Caki2 (cell line): ENCODE measurements at places on chromosomes 2 and 18.

GRCh38 chr2:42339191-42339912 lies 21.7 kb downstream of the COX7A2L start:
- DNase-seq, result no peak

- DNase-seq, result peak; percentile 76
These were observed 16.6 kb upstream of the PCBP1 start for GRCh38 chr2:70070542-70071268.

- DNase-seq, result peak; percentile 64
These were observed 46.4 kb downstream of the MTA3 start for GRCh38 chr2:42614838-42615237.

DNA sequence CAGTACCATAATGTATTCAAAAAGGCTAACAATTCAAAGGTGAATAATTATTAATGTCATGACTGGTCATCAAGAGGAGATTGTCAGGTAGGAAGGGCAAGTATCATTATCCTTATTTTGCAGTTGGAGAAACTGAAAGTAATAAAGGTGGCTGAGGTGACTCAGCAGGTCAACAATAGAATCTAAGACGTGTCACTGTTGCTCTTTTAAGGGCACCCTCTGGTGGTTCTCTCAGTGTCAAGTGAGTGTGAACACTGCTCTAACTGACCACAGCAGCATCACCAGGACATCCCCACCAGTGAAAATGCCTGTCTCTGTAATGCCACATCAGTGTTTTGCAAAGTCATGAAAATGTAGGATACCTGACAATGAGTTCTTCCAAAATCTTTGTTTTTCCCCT lies 69.7 kb downstream of the DCC start:
- DNase-seq, result peak; percentile 40

- DNase-seq, result peak; percentile 12
These were observed 296.5 kb downstream of the NOL4 start for GRCh38 chr18:33928231-33928630.

DNA sequence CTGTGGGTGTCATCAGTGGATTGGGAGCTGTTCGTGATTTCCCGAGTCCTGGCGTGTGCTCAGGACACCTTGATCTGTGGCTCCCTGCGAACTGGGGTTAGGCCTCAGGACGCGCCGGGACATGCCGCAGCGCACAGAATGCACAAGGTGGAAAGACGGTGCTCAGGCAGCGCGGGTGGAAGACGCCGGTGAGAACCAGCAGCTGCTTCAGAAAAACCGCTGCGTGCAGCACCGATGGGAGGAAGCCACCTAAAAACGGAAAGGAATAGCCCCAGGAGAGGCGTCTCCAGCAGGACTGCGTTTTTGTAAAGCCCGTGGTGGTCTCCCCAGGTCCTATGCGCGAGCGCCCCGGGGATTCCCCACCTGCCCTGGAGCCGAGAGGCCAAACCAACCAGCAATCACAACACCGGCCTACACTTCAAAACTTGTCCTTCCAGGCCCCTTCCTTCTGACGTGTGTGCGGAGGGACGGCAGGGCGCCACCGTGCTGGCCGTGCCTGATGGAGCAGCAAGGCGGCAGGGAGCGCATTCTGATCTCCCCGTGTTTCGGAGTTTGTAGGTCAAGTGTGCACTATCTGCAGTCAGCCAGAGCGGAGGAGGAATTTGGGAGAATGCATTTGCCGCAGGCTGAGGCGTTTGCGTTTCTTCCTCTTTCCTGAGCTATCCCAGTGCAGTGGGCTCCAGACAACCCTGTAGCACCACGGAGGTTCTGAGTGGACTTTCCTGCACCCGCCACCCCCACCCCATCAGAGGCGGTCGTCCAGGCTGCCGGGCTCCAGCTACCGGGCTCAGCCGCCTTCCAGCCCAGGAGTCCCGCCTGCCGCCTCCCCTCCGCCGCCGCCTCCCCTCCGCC lies 32.2 kb downstream of the RTP5 start:
- no peak for DNase-seq

- DNase-seq, result no peak
These were observed 41.3 kb downstream of the VPS54 start for GRCh38 chr2:63977904-63978303.

- DNase-seq, result no peak
These were observed 687.8 kb upstream of the DDX18 start for GRCh38 chr2:117126656-117127055.

DNA sequence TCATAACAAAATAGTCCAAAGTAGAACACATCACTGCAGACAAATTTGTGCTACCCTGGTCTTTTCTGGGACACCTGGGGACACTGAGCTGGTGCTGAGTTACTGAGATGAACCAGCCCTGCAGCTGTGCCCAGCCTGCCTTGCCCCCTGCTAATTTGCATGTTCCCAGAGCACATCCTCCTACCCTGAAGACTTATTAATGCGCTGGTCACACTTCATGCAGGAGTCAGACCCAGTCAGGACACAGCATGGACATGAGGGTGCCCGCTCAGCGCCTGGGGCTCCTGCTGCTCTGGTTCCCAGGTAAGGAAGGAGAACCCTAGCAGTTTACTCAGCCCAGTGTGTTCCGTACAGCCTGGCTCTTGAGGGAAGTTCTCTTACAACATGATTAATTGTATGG lies 1518.3 kb downstream of the RPIA start:
- DNase-seq, result no peak

DNA sequence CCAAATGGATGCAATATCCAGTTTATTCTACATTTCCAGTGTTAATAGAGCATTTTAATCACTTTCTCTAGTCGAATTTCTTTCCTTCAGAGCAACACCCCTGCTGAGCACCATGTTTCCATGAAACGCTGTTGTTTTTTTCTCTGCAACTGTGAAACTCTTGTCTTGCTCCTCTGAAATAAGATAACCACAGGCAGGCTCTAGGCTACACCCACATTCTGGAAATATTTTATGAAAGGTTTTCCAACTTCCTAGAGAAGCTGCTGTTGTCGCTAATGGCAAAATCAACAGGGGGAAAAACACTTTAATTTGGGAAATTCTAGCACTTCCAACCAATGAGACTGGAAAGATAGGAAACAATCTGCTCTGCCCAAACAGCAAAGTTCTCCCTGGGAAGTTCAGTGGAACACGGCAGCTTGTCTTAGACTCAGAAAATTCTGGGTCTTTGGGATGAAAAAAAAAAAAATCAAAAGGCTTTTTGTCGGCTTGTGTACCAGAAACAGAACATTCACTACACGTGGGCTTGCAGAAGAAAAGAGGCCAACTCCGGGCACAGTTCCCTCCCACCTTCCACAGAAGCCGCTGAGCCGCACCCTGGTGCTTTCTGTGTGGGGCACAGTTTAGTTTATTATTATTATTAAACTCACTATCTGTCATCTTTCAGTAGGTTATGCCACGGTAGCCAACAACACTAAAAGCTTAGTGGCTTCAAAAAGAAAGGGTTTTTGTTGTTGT lies 98.7 kb downstream of the MMADHC start:
- DNase-seq, result no peak

DNA sequence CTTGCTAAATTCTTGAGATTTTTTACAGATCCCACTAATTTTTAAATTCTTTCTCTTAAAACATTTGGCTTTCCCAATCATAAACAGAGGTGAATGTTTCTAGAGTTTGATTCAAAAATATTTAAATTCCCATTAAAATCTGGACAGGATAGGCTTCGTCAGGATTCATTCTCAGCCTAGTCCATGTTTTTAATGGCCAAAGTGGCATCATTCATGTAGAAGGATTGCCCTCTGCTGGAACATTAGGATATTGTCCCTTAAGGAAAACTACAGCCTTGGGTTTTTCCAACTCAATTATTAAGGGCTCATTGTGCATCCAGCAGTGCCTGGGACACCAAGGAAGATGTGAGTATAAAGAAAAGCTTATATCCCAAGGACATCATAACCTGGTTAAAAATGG lies 71.7 kb downstream of the TPGS2 start:
- peak; percentile 30 for DNase-seq

DNA sequence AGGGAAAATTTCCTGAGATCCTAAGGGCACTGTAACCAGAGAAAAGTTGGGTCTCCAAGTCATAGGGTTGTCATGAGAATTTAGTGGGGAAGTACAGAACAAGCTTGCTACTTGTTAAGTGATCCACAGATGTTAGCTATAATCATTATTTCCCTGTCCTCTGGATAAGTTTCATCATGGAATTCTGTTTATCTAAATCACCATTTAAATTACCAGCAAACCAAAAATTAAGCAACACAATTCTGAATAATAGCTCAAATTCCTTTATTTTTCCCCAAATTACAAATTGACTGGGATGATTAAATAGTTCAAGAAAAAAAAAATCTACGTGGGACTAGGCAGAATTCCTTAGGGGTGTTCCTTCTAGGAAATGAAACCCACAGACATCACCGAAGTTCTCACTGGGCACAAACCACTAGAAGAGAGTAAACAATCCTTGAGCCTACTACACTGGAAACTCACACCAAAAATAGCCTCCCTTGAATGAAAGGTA lies 159.5 kb downstream of the COL6A3 start:
- no peak for DNase-seq

GRCh38 chr2:205745661-205746419 lies 63.5 kb downstream of the NRP2 start:
- no peak for DNase-seq

DNA sequence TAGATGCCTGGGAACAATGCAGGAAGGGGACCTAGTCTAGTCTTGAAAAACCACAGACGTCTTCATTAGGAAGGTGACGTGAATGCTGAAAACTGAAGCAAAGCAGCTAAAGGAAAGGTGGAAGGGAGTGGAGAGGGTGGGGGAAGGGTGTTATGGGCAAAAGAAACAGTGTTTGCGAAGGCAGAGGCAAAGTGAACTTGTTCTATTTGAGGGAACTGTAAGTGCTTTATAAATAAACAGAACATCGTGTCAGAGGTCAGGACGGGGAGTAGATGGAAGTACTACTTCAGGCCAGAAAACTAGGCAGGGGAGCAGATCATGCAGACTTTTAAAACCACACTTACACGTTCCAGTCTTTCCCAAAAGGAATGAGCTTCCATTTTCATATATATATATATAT lies 57.8 kb downstream of the FASTKD2 start:
- DNase-seq, result no peak

GRCh38 chr2:217968023-217968422 lies 34.8 kb downstream of the TNS1 start:
- no peak for DNase-seq

GRCh38 chr18:47767699-47768098 lies 162.8 kb downstream of the SMAD2 start:
- no peak for DNase-seq

GRCh38 chr2:98846041-98846440 lies 90.0 kb downstream of the CRACDL start:
- DNase-seq, result no peak

- no peak for DNase-seq
These were observed 241.4 kb upstream of the KLHL14 start for GRCh38 chr18:33014060-33014796.

DNA sequence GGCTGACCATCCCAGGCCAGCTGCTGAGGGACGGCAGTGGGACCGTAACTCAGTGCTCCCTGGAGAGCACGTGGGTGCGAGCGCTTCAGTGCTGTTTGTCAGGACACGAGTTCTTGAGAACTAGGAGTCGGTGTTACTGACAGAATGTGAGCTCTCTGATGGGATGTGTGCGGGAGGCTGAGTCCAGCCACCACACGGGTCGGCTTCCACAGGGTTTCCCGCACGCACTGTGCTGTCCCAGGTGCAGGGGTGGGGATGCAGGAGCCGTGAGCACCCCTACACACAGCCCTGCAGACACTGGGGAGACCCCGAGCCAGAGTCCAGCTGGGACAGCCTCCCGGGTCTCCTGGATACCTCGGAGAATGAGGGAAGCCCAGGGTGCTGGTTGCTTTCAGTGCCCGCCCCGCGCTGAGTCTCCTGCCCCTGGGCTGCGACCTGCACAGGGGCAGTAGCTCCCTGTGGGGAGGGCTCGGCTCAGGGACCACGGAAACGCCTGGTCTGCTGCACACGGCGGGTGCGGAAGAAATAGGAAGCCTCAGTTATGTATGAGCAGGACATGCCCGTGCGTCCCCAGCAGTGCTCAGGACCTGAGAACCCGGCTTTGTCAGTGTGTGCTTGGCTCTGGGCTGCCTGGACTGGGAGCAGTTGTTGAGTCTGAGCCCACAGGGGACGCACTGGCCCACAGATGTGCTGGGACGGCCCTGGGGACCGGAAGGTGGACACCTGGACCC lies 71.2 kb downstream of the KCNG2 start:
- DNase-seq, result no peak

DNA sequence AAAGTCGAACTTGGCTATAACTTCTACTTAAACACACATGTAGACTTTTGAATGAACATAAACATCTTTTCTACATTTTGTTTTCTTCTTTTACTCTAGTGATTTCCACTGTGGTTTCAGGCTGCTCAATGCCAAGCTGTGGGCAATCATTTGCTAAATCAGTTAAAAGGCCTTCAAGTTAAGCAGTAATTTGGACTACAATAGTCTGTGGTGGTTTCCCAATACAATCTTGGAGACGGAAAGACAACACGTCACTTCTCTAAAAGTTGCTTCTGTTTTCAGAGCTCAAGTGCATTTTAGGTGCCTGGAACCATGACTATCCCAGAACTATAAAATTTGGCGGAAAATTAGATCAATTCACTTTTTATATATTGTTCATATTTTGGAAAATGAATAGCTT lies 69.4 kb downstream of the TXNL1 start:
- DNase-seq, result no peak

DNA sequence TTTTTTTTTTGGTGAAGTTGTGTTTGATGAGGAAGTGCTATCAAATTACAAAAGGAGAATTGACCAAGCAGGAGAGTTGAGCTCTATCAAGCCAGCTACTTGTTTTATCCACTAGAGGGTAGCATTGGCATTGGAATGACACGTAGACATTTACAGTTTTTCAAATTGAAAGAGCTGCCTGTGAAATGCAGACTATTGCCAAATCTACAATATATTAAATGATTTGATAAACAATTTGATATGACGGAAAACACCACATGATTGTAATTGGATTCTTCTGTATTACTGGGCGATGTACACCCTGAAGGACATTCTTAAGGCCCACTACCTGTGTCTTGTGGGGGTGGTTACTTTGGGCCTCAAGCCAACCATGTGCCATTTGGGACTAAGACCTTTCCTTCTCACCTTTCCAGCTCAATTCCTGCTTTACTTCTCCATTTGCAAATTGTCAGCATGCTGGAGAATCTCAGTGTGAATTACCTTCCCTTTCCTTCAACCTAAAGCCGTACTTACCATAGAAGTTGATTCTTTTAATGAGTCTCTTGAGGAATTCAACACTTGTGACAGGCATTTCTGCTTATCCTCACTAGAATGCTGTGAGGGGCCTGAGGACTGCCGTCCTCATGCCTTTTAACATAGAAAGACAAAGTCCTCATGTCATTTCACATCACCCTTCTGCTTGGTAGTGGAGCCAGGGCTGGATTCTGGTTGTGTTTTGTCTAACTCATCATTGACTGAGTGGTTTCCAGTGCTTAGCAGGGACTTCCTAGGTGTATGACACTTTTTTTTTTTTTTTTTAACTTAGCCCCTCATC lies 134.8 kb upstream of the THUMPD2 start:
- DNase-seq, result peak; percentile 44

GRCh38 chr2:236775511-236775910 lies 205.9 kb downstream of the ACKR3 start:
- no peak for DNase-seq
